ENCODE measurements at places on chromosomes 2 and 18. TPM values are rescaled to one million over a fixed set of nuclear protein-coding genes. Genes with fewer than 3 reads are reported as not detected.

- no peak for DNase-seq
Observed at GRCh38 chr2:19408592-19408991, 50.2 kb upstream of the OSR1 start.

DNA sequence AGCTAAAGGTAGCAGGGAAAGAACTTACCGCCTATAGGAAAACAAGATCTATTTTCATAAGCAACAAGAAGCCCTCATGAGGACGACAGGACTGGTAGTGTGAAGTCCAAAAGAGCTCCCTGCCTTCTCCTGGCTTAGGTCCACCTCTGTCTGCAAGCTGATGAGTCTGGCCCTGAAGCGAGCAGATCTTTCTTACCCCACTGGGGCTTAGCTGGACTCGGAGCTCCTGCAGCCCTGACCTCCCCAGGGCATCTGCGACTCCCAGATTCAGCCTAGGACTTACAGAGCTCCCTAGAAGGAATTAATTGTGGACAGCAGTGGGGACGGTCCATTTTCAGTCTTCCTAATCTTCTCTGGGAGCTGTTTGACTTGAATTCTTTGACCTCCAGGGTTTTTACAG, 53.7 kb downstream of the MCFD2 start:
- DNase-seq: no peak

GRCh38 chr2:136171223-136171622, 53.3 kb upstream of the CXCR4 start:
- DNase-seq: no peak

DNA sequence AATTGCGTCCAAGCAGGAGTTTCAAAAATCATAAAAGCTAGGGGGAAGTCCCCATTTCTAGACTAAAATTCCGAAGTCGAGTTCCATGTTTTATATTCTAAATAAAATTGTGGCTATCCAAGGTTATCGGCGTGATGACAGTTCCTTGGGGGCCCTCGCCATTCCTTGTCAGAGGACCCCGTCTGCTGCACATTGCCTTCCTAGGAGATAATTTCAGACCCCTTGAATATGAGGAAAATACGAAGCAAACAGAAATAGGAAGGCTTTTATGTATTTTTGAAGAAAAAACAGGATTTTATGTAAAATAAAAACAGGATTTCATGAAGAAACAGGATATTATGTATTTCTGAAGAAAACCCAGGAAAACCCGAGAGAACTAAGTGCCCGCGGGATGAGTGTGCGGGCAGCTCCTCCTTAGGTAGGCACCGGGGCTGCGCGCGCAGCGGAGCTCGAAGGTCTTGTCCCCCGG, 465 bp upstream of the PLEKHA3 start:
- DNase-seq: no peak

- no peak for DNase-seq
Observed at GRCh38 chr2:9573840-9574239, 18.2 kb upstream of the ADAM17 start.

DNA sequence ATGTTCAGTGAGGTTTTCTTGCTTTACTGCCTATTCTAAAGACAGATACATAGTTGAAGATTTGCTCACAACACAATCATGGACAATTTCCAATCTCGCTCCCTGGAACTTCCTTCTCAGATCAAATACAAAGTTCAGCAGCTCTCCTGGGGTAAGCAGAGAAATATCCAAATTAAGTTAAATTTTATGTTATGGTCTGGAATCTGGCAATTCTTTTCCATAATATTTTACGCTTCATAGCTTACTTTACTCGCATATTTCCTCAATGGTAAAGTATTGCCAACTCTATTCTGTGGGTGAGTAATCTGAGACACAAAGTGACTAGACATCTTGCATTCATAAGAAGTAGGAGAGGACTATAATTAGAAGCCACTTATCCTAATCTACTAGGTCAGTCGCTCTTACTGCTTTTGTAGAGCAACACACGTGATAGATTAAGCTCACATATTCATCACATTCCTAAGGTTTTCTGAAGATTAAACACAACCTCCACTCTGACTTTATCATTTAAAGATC, 529.4 kb downstream of the CCDC85A start:
- no peak for DNase-seq

DNA sequence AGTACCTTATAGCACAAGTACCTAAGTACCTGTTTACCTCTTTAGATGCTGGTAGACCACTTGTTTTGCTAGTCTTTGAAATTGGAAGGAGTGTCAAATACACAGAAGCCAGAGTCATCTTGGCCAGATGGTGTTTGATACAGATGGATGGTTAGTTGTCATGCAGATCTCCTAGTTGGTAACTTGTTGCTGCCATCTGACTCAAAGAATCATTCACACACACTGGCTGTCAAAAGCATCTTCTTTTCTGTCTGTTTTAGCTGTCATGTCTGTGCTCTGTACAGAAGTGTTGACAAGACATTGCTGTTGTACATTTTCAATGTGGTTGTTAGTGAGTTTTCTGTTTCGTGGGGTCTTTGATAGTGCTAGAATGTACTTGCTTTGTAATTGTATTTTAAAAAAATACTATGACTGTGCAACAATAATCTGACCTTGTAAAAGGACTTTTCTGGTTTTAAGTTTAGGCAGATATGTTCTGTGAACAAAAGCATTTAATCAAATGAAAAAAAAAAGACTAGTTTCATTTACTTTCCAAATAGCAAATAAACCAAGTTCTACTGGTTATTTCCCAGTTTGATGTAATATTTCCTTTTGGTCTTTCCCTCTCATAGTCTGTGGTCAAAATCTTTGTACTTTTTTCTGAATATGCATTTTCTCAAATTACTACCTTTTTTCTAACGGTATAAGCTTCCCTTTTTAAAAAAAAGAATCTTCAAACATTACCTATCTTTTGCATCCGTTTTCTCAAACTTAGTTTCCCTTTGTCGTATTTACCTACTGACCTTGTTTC, 39.9 kb downstream of the TANK start:
- no peak for DNase-seq

DNA sequence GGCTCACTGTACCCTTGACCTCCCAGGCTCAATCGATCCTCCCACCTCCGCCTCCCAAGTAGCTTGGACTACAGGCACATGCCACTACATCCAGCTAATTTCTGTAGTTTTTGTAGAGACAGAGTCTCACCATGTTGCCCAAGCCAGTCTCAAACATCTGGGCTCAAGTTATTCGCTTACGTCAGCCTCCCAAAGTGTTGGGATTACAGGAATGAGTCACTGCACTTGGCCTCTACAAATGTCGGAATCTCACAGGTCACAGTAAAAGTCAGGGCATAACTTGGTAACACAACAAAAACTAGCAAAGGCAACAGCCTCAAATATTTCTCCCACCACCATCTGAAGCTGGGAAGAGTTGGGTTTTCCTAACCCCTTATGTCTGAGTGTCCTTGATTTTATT, 25.3 kb downstream of the SCG2 start:
- no peak for DNase-seq

GRCh38 chr2:237440819-237441281, 26.9 kb upstream of the COL6A3 start:
- DNase-seq: no peak

DNA sequence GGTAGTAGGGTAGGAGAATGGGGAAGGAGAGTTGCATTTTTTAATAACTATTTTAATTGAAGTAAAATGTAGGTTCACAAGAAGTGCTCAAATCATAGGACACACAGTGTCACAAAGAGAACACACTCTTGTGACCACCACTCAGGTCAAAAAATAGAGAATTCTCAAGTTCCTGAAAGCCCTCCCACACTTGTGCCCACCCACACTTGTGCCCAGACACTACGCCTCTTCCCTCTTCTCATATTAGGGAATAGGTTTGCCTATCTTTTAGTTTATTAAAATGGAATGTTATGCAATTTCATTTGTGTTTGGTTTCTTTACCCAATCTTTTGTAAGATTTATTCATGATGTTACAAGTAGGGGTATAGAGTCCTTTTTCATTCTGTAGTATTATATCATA, 67.2 kb downstream of the UGGT1 start:
- DNase-seq: no peak

- DNase-seq: no peak
Observed at GRCh38 chr2:202963712-202964111, 51.0 kb upstream of the NBEAL1 start.

- DNase-seq: no peak
Observed at GRCh38 chr2:169038338-169038757, 7.2 kb upstream of the ABCB11 start.

DNA sequence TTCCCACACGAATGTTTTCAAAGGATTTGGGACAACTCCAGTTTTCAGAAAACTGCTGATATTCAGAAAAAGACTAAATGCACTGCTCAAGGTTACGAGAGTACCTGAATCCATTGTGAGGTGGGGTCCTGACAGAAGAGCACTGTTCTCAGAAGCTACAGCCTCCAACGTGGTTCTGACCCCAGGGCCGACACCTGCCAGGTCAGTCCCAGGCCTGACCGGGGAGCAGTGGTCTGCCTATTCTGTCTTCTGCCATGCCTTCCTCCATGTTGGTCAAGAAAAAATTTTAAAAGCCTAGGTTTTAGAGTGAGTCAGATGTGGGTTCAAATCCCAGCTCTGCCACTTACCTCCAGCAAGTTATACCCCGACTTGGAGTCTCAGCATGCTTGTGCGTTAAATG, 212.3 kb downstream of the BCL11A start:
- DNase-seq: no peak

GRCh38 chr2:36807223-36807886, 110.8 kb downstream of the VIT start:
- no peak for DNase-seq

DNA sequence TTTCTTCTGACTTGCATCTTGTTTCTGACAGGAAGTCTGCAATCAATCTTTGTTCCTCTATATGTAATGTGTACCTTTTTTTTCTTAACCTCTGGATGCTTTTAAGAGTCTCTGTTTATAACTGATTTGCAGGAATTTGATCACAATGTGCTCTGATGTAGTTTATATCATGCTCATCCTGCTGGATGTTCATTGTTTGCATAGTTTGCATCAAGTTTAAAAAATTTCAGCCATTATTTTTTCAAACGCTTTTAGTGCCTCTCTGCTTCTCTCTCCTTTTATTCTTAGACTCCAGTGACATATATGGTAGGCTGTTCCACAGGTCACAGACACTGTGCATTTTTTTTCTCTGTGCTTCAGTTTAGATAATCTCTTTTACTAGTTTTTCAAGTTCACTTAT, 23.9 kb downstream of the RBKS start:
- no peak for DNase-seq

DNA sequence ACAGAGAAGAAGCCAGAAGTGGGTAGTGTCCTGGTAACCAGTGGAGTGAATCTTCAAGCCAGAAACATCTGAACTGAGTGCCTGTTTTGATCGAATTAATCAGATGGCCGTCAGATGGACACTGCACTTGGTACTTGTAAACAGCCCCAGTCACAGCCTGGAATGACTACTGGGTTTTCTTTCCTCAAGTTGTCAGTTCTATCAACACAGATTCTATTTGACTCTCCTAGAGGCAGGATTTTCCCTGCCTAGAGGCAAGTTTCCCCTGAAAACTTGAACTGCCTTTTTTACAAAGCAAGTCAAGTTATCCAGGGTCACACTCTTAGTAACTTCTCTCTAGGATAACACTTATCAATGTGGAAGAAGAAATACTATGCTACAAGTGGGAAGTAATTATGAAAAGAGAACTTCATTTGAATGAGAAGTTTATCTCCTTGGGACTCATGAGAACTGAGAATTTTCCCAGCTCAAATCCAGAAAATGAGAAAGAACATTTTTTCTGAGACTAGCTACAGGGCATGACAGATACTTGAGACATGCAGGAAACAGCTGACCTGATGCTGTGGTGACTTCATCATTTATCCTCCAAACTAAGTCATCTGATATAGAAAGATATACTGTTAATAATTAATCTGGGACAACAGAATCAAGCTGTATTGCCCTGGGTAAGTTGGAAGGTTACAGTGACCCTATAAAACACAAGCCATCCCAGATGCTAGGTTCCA, 36.0 kb downstream of the SULT1C2 start:
- no peak for DNase-seq

GRCh38 chr18:47280121-47280520, 28.7 kb upstream of the SKOR2 start:
- DNase-seq: no peak

DNA sequence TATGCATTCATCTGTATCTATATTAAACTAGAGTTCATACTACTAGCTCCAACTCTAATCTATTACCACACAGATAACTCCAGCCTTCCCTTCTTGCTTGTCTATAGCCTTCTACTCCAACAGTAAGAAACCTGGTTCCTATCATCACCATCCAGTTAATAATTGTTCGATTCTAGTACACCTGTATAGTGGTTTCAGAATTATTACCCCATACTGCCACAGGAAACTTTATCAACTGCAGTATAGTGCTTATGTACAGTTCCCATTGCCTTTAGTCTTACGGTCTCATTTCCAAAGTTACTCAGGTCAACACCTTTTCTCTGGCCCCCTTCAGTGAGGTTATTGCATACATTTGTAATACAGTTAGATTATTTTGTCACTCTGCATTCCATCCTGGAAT, 14.5 kb downstream of the METTL8 start:
- DNase-seq: no peak

EIF2B4 gene
- 56.0 TPM for total RNA-seq

DYNC2LI1 gene
- 2.9 TPM for total RNA-seq

REEP1 gene
- 0.15 TPM for total RNA-seq

ABCG8 gene
- not detected for total RNA-seq

ARHGAP15 gene
- total RNA-seq: 218 TPM

PCBP1 gene
- total RNA-seq: 383 TPM

KCNJ3 gene
- total RNA-seq: not detected

FEV gene
- not detected for total RNA-seq

EGR4 gene
- not detected for total RNA-seq

ANKRD30B gene
- total RNA-seq: not detected

Data from CD4-positive, alpha-beta memory T cell (primary cell).